ENCODE measurements at places on chromosomes 1 and 21.

- DNase-seq = no peak
Observed at GRCh38 chr1:231139125-231139649, 22.7 kb upstream of the TRIM67 start.

- DNase-seq = no peak
Observed at GRCh38 chr1:212067787-212068186, 32.2 kb downstream of the DTL start.

- no peak for DNase-seq
Observed at GRCh38 chr1:17616731-17617279, 77.3 kb downstream of the ARHGEF10L start.

- DNase-seq = no peak
Observed at GRCh38 chr1:41122851-41123518, 101.5 kb upstream of the SLFNL1 start.

DNA sequence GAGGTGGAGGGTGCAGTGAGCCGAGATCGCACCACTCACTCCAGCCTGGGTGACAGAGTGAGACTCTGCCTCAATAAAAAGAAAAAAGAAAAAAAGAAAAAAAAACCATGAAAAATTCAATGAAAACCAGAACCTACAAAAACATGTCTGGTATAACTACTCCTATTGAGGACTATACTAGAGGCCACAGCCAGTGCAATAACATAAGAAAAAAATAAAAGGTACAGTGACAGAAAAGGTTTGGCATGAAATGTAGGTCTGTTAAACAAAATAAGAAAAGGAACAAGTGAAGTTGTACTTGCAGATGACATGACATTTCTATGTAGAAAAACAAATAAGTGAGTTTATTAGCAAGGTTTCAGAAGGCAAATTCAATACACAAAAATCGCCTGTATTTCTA, 8.2 kb downstream of the NADK start:
- no peak for DNase-seq

DNA sequence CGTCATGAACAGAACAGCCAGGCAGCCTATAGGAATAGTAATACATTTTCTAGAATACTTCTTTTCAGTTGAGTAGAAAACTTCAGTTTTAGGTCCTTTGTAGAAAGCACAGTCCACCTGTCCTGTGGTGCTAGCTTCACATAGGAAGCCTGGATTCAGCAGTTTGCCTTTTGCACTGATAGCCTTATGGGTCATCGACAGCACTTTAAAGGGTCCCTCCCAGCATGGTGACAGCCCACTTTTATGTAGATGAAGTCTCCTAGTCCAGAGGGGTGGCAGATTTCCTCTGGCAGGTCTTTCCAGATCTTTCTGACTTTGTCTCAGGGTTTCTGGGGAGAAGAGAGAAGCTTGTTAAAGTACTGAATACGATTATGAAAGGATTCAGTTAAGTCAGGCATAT, 161.4 kb upstream of the TNR start:
- no peak for DNase-seq

DNA sequence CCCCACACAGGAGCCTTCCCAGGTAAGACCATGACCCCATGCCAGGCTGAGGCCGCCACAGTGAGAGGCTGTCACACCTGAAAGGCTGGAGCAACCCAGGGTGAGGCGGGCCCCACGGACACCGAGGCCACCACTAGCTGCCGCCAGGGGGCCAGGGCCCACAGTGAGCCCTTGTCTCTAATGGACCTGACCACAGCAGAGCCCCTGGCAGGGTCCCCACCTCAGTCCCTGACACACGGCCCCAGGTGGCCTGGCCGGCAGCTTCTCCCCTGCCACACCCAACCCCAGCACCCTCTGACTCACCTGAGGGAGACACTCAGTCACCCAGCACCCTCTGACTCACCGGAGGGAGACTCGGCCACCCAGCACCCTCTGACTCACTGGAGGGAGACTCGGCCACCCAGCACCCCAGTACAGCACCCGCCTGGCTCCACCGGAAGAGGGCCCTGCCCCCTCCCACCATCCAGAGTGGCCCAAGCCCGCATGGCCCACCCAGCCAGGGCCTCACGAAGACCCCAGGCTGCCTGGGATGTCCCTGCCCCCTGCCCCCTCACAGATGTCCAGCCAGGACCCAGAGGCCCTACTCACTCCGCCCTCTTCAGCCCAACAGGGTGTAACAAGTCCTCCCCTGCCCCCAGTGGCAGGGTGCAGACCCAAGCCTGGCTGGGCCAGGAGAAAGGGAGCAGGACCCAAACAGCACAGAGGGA, 4.4 kb downstream of the DVL1 start:
- no peak for DNase-seq

GRCh38 chr1:156157506-156157905, 4.1 kb downstream of the SEMA4A start:
- DNase-seq = no peak

DNA sequence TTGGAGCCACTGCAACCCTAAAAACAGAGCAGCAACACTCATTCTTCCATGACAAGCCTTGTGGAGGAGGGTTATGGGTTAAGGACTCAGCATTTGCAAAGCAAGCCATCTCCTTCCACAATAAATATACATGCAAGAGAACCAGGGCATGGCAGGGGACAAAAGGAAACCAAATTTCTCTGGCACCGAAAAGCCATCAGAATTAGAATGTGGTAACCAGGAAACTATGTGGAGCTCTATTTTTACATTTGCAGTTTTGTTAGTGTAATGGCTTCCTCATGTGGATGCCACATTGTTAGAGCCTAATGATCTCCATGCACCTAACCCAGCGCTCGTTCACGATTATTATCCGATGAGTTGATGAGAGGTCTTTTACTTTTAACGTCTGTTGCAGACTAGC, 91.7 kb downstream of the NAV1 start:
- DNase-seq = no peak

DNA sequence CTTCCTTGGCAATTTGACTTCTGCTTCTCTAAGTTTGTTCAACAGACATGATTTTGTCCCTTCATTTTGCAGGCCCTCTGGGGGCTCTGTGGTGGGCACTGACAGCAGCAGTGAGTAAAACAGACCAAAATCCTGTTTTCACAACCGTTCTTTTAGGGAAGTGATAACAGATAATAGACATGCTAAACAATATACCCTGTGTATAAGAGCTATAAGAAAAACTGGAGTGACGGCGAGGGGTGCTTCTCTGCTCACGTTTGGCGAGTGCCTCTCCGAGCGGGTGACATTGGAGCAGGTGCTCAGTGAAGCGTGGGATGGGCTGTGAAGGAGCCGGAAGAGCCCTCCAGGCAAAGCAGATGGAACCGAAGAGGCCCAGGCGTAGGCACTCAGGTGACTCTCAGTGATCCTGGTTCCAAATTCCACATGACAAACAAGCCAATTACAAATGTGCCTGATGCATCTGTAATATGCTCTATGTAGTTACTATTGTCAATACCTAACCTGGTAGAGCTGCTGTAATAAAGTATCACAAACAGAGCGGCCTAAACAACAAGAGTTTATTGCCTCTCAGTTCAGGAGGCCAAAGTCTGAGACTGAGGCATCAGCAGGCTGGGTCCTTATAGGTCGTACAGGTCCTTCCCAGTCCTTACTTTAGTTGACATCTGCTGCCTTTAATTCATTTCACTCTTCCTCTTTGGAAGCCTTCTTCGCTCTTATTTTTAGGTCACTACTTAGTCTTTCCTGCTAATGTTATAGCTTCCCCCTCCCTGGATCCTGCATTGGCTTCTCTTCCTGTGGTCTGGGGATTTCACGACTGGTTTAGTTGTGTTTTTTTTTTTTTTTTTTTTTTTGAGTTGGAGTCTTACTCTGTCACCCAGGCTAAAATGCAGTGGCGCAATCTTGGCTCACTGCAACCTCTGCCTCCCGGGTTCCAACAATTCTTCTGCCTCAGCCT, 20.1 kb downstream of the OR2B11 start:
- no peak for DNase-seq

GRCh38 chr1:86703696-86704457, 499 bp upstream of the SH3GLB1 start:
- no peak for DNase-seq

DNA sequence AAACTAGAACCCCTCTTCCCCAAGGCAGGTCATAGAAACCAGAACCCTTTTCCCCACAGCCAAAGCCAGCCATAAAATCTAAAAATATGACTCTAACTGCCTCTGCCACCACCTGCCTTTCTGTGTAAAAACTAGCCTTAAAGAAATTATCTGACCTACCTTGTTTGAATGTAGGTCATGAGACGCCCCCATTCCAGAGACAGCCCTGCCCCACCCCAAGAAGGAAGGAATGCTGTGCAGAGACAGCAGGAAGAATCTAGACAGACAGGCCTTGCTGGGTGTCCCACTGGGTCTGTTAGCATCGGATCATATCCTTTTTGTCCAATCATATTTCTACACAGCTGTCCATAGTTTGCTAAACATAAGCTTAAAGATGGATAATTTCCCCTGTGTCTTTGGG, 128.4 kb upstream of the RAB4A start:
- DNase-seq = no peak

DNA sequence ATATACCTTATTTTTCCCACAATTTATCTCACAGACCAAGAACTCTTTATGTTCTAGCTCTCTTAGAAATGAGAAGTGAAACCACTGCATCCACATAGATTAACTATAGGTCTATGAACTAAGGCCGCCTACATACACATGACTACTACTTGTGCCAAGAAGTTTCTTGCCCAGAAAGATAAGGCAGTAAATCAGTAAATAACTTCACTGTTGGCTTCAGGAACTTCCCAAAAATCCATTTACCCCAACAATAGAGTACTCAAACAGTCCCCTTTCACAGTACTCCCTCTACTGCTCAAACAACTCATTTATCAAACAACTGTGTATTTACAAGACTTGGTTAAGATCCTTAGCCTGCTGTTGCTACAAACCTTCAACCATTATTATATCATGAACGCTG, 96.5 kb downstream of the NME7 start:
- DNase-seq = no peak

DNA sequence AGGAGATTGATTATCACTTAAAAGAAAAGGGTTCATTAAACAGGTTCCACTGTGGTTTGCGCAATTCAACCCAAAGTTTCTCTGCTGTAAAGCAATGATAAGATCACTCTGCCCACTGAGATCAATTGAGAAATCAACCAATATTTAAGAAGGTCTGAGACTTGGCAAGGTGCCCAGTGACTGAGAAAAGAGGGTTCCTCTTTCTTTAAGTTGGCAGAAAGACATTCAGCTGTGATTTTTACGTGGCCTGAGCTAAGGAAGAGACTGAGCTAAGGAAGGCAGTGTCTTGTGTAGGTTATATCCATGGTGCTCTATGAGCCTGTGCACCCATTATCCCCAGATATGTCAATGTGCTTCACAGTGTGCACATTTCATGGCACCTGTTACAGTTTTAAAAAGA, 344.1 kb downstream of the DISC1 start:
- DNase-seq = no peak

DNA sequence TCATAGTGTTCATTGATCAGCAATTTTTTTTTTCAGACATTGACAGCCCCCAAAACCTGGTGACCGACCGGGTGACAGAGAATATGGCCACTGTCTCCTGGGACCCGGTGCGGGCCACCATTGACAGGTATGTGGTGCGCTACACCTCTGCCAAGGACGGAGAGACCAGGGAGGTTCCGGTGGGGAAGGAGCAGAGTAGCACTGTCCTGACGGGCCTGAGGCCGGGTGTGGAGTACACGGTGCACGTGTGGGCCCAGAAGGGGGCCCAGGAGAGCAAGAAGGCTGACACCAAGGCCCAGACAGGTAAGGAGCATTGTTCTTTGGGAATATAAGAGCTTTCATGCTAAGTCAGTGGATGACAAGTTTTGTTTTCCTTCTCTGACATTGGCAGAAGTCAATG, 49.3 kb downstream of the TNN start:
- no peak for DNase-seq

DNA sequence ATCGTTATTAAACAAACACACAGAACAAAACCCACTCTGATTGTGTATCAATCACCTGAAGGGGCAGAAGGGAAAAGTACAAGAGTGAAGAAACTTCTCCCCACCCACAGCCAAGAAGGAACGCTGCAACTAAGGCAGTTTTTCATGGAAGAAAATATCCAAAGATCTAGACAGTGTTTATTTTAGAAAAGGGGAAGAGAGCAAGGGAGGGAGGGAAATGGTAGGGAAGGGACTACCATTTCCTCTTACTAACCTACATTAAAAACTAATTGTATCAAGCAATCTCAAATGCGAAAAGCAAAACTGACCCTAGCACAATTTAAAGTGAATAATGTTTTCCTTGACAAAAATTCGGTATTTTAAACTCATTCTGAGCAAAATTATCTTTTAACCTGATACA, 3.5 kb downstream of the NRIP1 start:
- DNase-seq = no peak

DNA sequence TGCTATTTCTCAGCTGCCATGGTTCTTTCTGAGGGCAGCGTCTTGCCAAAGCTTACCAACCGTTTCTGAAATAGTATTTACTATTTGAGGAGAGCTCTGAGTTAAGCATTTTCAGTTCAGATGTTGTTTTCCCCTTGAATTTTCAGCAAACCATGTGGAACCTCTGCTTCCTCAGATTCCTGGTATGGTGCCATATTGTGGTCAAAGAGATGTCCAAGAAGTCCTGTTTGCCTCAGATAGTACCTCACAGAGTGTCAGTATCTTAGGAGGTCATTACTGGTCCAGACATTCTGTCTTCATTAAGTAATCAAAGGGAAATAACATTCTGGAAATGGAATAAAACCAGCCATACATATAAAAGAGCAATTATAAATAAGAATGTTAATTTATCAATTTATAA, 36.6 kb downstream of the VANGL2 start:
- DNase-seq = no peak

DNA sequence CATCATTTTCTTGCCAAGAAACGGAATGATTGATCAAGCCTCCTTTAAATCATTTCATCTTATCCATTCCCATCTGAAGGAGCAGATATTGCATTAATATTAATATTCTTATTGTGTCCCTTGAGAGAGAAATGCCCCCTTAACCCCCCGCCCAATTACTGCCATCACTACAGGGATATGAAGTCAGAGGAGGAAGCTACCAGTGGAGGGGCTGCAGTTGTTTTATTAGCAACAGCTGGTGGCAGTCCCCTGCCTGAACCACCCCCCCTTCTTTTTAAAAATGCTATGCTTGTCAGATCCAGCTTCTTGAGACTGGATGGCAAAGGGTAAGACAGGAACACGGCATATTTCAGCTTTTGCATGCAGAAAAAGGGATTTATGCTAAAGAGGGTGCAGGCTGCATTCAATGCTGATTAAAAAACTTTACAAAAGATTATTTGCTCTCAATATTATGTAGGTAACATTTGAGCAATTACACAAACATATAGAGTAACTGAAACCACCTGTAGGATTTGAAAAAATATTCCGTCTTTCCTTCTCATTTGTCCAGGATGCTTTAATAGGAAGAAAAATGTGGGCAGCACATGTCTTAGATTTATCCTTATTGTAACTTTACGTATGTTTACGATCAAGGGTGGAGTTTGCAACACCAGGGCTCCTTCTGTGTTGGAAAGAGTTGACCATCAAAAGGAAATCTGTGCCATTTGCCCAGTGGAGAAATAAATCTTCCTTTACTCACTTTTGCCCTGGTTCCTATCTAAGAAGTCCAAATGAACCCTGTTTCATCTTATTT, 77.7 kb downstream of the ZBTB18 start:
- no peak for DNase-seq

DNA sequence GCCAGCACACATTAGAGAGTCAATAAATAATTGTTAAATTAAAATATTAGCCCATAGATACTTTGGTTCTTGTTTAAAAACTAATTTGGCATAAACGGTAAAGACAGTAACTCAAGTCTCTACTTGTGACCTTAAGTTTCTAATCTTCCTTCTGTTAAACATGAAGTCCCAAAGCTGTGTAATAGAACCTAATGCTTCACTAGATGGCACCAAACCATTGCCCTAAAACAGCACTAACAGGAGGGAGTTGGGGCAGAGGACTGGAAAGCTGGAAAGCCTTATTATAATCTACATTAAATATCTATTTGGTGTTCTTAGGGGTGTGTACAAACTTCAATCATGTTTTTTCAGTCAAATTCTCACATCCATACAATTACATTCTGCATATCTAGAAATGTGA, 176.7 kb downstream of the OLFM3 start:
- no peak for DNase-seq

Data from stimulated activated naive CD4-positive, alpha-beta T cell (primary cell).